ENCODE measurements at places on chromosomes 11 and 22.

- DNase-seq = no peak
Measured at GRCh38 chr22:24925586-24926427, 20.7 kb downstream of the LHFPL7 start.

GRCh38 chr11:64125676-64126075 lies 40.2 kb downstream of the MACROD1 start:
- no peak for DNase-seq

GRCh38 chr11:36463781-36464180 lies 46.3 kb downstream of the TRAF6 start:
- DNase-seq = no peak

DNA sequence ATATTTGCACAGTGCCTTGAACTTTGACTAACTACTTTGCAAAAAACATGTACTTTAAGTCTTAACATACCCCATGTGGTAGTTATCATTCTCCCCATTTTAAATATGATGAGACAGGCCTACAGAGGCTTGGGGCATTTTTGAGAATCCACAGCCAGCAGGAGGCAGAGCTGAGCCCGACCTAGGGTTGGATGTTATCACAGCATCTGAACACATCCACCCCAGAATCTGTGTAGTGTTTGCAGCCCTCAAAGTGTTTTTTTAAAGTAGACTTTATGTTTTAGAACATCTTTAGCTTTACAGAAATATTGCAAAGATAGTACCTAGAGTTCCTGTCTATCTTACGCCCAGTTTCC lies 17.6 kb downstream of the OTOG start:
- DNase-seq = no peak

DNA sequence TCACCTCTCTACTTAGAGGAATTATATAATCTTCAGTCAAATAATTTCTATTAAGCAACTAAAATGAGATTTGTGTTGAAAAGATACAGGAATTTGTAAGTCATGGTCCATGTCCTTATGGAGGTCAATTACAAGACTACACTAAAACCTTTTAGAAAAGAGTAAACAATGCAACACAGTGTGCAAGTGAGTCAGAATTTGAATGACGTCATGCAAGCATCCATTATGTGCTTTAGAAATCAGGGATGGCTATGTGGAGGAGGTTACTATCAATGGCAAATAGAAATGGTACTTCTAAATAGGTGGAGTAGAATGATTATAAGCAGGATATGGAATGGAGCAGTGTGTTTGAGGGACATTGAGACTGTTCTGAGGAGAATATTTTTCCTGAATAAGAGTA lies 16.6 kb downstream of the OR10D3 start:
- no peak for DNase-seq

DNA sequence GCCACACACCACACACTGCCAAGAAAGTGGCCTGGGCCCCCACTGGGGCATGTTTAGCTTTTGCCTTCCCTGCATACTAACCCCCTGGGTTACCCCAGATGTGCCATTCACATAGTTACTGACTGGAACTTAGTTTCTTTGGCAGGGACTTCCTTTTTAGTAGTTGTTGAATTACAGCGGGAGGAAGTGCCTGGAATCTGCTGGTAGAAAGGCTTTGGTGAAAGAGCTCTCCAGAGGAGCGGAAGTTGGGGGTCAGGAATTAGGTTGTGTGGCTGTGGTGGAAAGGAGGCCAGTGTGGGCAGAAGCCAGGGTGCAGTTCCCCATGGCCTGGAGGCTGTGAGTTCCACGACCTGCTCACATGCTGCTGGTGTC lies 69.0 kb downstream of the MED15 start:
- no peak for DNase-seq

GRCh38 chr11:56783448-56784041 lies 35.0 kb upstream of the OR9G4 start:
- DNase-seq = no peak

DNA sequence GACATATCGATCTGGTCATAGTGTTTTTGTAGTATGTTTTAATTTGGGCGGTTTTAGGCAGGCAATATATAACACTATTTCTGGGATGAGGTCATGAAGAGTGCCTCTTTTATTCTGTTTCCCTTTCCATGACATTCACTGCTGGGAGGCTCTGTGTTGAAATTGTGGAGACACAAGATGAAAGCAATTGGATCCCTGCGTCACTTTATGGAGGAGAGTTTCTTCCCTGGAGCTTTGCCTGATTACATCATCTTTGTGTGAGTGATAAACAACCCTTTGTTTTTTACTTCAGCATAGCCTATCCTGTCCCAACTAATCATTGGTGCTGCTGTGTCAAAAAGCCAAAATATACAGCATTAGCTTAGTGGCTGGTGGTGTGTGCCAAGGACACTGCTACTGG lies 48.6 kb downstream of the PARVG start:
- no peak for DNase-seq

DNA sequence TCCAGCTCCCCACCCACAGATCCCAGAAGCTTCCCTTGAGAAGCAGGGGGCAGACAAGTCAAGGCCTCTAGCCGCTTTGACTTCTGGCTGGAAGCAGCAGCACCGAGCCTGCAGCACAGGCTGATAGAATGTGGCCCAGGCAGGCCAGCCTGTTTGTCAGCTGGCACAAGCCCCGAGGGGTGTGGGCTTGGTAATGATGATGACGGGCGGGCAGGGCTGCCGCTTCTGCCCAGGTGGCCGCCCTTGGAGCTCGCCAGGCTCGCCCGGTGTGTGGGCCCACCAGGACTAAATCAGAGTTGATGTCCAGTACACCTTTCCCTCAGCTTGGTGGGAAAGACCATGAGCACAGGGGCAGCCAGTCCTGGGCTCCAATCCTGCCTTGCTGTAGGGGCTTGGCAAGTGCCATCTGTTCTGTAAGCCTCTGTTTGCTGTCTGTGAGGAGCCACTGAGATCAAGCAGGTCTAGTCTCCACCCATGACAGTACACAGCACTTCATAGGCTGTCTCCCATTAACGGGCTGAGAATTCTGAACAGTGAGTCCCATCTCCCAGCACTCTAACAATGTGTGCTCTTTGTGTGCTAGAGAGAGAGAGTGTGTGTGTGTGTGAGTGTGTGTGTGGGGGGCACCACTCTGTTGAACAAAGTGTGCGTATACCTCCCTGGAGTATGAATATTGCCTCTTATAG lies 26.8 kb downstream of the MICAL2 start:
- DNase-seq = no peak

- no peak for DNase-seq
Measured at GRCh38 chr22:26016916-26017315, 152.3 kb upstream of the SEZ6L start.

DNA sequence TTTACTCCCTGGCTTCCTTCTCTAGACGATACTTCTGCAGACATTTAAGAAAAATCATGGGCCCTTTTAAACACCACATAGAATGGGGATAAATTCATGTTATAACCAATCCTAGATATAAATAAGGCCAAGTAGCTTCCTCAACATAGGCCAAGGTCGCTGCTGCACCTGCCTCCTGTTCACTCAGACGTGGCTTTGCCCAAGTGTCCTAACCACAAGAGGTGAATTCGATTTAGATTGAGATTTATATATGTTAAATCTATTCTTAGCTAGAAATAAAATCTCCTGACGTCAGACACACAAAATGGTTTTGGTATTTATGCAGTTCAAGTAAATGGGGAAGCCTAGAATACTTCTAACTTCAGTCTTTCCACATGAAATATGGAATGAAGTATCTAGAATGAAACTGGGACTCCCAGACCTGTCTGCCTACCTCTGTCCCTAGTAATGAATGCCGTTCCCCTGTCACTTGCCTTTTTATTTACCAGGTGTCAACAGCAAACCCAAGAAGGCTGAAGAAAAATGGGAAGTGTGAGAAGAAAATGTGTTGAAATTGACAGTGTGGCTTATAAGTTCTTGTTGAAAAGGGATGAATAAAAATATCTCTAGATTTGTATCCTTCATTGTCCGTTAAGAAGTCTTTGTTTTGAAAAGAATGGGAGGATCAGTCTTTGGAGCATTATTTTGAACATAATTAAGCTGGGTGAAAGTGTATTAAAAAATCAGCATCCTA lies 131.8 kb downstream of the HIPK3 start:
- DNase-seq = no peak

- DNase-seq = no peak
Measured at GRCh38 chr11:10295064-10295901, 1.3 kb upstream of the SBF2 start.

GRCh38 chr11:94326947-94327346 lies 22.6 kb downstream of the IZUMO1R start:
- no peak for DNase-seq

DNA sequence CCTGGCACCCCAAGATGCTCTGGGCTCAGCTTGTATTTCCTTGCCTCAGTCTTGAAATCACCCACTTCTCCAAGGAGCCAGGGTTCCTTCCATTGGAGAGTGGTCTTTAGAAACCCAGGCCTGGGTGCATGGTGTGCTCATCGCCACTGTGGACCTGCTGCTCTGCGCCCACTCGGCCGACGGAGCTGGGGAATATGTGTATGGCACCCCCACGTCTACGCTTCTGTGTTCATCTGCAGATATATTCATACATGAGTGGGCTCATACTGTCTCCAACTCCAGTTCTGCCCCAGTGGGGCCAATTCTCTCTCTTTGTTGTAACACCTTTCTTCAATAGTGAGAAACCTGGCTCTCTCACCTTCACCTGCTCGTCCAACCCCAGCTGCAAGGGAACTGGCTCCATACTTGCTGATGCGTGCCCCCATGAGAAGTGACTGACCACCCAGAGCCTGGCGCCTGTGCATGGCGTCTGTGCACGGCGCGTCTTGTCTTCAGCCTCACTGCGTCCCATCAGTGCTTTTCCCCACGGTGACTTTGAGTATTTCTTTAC lies 39.8 kb downstream of the KCNQ1 start:
- DNase-seq = no peak

GRCh38 chr11:94132152-94132558 lies 3.5 kb downstream of the PANX1 start:
- peak; percentile 67 for DNase-seq
